NCI-H2029 (cell line): ENCODE measurements at places on chromosomes 16 and 17.
A peak's percentile ranks its signal among the peaks of the same experiment; 100 is the strongest.

GRCh38 chr17:41939044-41939692, 8.8 kb downstream of the ODAD4 start:
- no peak for DNase-seq

DNA sequence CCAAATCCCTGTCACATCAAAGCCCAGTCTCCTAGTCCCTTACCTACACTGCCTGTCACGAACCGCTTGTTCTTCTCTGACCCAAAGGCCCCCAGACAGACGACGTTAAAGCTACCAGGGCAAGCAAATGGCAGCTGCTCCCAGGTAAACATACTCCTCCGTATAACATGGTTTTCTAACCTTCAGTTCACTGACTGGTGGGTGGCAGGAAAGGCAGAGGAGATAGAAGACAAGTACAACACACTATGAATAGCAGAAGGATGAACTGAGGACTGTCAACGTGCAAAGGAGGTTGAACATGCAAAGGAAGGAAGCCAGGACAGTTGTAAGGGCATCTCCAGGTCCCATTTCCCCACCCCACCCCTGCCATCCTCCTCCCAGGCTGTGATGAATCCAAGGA, 449.8 kb downstream of the SHISA9 start:
- DNase-seq: peak; percentile 42

DNA sequence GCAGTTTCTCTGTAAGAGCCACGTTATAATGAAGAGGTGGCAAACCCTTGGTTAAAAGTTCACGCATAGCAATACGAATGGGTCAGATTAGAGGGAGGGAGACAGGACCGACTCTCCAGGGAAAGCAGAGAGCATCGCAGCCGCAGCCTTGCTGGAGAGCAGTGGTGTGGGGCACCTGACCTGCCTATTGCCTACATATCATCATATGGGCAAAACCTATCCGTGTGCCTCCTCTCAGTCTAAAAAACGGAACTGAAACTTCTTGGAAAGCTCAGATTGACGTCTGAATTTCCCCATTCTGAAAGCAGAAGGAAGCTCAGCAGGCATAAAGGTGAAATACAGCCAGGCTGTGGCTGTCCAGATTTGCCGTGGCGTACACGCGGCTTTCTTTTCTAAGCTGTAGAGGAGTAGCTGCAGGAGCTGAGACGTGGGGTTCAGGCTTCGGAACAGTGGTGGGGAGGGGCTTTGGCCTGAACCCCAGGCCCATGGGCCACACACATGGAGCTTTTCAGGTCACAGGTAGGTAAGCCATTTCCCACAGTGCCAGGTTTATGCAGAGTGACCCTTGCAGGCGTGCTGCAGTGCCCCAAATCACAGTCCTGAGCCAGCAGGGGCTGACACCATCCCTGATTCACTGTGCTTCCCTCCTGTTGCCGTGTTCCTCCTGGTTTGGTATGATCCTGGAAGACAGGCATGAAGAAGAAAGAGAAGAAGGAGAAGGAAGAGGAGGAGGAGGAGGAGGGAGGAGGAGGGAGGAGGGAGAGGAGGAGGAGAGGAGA, 41.6 kb upstream of the TNRC6C start:
- DNase-seq: no peak

DNA sequence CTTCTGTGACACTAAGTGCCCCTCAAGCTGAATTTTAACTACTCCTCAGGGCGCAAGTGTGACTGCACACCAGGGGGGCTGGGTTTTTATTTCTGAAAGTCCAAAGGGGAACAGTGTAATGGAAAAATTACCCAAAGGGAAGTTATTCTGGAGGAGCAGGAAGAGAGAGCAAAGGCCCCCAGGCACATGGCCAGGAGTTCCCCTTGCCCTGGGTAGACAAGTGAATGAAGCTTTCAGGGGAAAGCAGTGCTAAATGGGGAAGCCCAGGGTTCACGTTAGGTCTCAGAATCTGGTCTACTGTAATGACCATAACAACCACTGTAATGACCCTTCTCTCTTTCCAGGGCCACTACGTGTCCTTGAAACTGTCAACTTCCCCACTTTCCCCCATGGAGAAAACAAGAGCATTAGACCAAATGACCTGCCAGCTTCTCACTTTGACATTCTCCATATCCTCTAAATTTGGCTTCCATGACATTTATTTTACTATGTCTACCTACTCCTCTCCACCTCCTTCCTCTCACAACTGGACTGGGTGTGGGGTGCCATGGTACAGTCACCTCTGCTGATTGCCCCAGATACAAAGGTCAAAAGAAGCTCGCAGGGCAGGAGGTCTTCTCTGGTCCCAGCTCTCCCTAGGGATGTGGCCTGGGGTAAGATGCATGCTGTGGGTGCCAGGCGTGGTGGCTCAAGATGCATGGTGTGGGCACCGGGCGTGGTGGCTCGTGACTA, 34.1 kb upstream of the MMP2 start:
- DNase-seq: no peak

GRCh38 chr17:40614431-40615067, 33.1 kb downstream of the SMARCE1 start:
- DNase-seq: no peak

GRCh38 chr16:78619811-78620210, 520.4 kb downstream of the WWOX start:
- DNase-seq: no peak

- no peak for DNase-seq
Measured at GRCh38 chr16:54473226-54473993, 186.8 kb upstream of the IRX3 start.

- no peak for DNase-seq
Measured at GRCh38 chr16:56970934-56971767, 9.4 kb downstream of the CETP start.

GRCh38 chr16:83579027-83579426, 228.8 kb upstream of the HSBP1 start:
- no peak for DNase-seq

- no peak for DNase-seq
Measured at GRCh38 chr16:73329358-73330286, 281.7 kb upstream of the ZFHX3 start.

- DNase-seq: no peak
Measured at GRCh38 chr17:81009136-81009535, 17.5 kb downstream of the CHMP6 start.

GRCh38 chr17:69857412-69857835, 217.6 kb upstream of the KCNJ16 start:
- DNase-seq: no peak

DNA sequence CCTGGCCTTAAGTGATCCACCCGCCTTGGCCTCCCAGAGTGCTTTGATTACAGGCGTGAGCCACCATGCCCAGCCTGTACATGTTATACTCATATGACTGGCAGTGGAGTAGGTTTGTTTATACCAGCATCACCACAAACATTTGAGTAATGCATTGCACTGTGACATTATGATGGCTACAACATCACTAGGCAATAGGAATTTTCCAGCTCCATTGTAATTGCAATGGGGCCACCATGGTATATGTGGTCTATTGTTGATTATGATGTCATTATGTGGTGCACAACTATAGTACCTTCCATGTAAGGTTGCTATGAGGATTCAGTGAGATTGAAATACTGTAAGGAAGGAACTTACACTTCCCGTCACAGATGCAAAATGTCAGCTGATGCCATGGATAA, 168.9 kb downstream of the COPRS start:
- no peak for DNase-seq

- no peak for DNase-seq
Measured at GRCh38 chr16:66878067-66878466, 2.2 kb upstream of the PDP2 start.

- no peak for DNase-seq
Measured at GRCh38 chr17:17361867-17362539, 58.8 kb downstream of the NT5M start.

DNA sequence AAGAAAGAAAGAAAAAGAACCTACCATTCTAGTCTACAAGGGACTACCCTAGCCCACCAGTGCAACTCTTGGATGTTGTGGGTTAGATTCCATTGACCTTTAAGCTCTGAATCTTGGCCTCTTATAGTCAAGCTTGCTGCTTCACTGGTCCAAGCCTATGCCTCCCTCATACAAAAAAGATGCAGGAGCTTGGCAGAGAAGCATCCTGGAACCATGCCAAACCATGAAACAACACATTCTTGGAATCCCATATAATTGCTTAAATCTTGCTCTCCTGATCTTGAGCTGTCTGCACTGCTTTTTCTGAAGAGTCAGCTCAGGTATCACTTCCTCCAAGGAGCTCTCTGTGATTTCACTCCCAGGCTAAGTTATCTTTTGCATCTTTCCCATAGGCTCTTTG, 117.9 kb upstream of the GPR139 start:
- DNase-seq: no peak

GRCh38 chr17:43839670-43840108, 6.7 kb upstream of the MPP3 start:
- peak; percentile 93 for DNase-seq

GRCh38 chr16:30490210-30490609, 17.7 kb downstream of the ITGAL start:
- no peak for DNase-seq

DNA sequence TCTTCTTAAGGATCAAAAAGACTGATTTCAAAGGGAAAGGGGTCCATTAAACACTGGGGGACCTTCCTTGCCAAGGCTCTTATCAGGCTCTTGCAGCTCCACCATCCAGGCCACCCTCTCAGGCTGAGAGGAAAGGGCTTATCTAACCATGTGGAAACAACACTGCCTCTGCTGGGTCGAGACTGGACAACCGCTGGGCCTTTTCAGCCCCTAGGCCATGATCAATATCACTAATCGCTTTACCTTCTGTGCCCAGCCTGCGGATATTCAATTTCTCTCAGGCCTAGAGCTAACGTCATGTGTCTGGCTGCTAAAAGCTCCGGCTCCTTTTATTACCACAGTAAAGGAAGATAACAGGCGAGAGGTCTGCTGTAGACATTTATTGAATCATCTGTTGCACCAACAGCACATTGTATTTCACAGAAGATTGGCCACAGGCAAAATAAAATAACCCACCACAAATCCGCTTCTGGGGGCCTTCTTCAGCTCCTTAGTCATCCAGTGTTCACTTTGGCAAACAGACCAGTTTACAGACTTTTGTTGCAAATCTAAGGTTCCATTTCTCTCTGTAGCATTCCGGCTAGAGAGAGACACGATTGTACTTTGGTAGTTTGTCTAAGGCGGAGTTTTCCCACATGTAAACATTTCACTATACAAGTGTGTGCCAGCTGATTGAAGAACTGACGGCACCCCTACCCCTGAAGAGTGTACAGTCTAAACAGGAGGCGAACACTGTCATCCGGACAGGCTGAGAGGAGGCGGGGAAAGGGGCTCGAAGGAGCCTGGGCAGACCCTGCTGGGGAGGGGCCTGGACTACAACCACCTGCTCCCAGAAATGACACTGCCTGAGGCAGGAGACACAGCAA, 13.9 kb downstream of the CYB561 start:
- peak; percentile 32 for DNase-seq

DNA sequence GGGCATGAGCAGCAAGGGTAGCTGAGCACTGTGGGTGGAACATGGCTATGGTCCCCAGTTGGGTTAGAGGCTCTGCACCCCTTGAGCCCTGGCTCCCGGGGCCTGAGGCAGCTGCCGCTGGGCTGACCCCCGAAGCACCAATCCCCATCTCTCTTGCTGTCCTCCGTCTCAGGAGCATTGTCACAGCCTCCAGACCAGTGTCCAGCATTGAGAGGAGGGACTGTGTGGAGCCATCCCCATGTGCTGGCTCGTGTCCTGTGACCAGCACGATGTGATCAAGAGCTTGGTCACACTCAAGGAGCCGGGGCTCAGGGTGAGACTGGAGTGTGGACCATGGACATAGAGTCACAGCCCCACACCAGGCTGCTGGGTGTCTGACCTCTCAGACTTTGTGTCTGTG, 2.9 kb downstream of the SMTNL2 start:
- DNase-seq: no peak

DNA sequence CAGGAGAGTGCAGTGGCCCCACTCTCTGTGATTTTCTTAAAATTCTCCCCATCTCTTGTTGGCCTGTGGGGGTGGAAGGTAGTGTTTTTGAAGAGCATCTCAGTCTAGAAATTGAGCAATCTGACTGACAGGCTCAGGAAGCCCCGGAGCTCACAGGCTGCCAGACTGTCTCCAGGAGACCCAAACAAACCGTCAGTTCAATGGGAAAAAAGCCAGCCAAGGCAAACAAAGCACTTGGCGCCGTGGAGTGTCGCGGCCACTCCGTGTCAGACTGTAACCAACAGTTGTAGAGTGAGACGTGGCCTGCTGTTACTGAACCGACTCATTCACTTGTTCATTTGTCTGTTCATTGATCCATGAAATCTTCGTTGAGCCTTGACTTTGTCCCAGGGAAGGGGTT, 33.7 kb downstream of the RGS9 start:
- peak; percentile 93 for DNase-seq

GRCh38 chr17:59028328-59028727, 78.4 kb downstream of the TRIM37 start:
- no peak for DNase-seq

DNA sequence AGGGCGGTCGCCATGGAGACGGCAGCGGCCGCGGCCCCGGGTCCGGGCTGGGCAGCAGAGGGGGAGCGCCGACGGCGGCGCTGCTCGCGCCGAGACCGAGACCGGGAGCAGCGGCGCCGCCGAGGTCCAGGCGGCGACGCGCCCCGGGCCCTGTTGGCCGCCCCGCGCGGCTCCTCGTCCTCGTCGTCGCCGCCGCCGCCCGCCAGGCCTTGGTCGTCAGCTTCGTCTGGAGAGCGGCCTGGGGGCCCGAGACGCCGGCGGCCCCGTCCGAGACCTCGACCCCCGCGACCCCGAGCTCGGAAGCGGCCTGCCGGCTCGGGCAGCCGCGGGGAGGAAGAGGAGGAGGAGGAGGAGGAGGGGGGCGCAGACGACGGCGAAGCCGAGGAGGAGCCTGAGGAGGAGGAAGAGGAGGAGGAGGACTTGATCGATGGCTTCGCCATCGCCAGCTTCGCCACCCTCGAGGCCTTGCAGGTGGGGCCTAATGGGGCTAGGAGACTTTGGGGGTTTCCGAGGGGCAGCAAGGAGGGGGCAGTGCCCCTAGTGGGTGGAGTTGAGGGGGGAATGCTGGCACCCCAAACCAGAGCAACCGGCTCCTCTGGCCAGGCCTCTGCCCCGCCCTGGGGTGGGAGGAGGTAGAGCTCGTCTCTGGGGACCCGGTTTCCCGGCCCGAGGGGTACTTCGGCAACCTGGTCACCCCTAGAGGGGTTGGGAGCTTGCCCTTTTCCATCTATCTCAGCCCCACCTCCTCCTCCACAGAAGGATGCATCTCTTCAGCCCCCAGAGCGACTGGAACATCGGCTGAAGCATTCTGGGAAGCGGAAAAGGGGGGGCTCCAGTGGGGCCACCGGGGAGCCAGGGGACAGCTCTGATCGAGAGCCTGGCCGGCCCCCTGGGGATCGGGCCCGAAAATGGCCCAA, 1.5 kb downstream of the FBRS start:
- DNase-seq: no peak

- peak; percentile 55 for DNase-seq
Measured at GRCh38 chr17:81931557-81932332, 4.2 kb upstream of the MAFG start.

DNA sequence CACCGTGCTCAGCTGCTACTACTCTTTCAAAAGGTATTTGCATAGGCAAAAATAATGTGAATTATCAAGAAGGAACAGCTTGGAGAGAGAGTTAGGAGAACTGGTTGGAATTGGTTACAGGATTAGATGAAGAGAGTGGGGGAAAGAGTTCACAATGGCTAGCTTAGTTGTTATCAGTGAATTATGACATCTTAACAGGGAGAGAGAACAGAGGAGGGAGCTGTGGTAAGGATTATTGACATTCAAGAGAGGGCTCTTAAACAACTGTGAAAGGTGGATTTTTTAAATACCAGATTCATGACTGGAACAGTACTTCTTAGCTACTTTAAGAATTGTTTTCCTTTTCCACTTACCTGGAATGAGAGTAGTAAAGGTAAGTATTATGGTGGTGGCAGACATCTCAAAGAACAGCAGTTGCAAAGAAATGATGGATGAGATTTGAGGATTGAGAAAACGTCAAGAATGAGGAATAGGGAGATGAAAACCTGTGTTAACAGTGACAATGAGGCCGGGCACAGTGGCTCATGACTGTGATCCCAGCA, 43.9 kb upstream of the SLC5A11 start:
- no peak for DNase-seq
